NCI-H510A (cell line): ENCODE measurements at places on chromosomes 4 and X.
A peak's percentile ranks its signal among the peaks of the same experiment; 100 is the strongest.

DNA sequence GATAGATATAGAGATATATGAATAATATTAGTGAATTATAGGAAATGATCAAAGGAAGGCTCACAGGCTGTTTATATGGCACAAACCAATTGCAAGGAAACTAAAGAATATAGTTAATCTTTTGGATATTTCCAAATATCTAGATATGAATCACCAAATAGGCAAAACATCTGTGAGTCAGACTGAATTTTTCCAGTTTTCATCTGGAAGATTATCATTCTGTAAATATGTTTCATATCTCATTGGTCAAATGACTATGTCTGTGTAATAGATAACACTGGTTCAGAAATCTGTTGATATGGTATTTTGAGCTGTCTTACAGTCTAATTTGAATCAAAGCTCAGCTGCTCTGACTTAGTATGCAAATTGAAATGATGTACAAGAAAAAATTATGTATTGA lies 303.6 kb downstream of the FAM133A start:
- no peak for DNase-seq

GRCh38 chr4:1133033-1133432 lies 19.7 kb upstream of the RNF212 start:
- no peak for DNase-seq

- DNase-seq = no peak
These were observed 23.1 kb downstream of the MAGEA8 start for GRCh38 chrX:149903889-149904748.

DNA sequence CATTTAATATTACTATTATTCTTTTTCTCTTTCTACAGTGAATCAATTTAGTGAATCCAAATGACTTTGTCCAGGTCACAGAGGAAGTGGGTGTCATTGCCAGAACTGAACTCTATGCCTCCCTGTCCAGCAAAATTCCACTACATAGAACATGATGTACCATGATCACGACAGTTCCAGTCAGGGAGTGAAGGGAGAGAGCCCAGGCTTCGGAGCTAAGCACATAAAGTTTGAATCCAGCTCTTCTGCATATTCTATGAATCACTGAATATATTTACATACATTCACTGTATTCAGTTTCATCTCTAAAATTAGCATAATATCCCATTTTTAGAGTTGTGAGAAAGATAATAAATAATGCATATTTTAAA lies 17.4 kb downstream of the ARHGEF38 start:
- DNase-seq = no peak

DNA sequence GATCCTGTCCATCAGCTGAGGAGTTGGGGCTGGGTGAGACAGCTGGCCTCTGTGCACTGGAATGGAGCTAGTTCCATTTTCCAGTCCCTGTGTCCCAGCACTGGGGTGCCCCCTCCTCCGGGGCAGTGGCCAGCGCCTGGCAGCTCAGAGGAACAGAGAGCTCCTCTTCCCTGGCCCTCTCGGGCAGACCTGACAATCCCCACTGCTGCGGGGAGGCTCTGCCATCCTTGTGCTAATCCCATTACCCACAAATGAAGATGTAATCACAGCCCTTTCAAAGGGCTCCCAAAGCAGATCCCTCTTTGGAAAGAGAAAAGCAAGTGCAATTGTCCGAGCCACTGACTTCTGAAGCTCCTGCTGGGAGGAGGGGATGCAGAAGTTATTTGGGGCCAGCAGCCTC lies 75.1 kb upstream of the MSX1 start:
- DNase-seq = no peak

- no peak for DNase-seq
These were observed 144.4 kb downstream of the ZNF674 start for GRCh38 chrX:46400530-46401443.

DNA sequence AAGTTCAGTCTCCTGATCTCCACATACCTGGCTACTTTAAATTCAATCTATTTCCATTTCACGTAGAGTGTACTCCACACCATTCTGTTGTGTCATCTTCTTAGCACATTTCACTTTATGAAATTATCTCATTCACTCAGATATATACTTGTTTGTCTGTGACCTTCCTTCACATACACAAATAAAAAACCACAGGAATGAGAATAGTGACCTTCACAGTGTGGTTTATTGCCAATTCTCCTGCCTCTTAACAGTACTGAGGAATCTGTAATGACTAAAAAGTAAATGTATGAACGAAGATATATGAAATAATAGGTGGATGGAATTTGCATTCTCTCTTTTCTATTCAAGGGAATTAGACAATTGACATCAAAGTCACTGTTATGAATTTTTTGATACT lies 183.9 kb upstream of the PCDH7 start:
- DNase-seq = no peak

DNA sequence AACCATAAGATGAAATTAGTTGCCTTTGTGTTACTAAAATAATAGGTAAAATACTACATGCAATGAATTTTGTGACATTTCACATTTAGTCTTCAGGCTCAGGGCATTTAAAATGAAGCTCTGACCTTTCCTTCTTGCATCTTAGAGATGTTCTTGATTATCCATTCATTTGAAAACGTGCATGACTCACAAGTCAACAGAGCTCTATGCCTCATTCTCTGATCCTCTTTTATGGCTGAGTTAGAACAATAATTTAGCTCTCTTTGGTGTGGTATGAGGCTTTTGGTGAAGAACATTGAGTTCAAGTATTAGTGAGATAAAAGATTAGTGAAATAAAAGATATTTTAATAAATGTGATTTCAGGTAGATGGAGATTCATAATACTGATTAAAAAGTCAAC lies 66.5 kb downstream of the TIGD2 start:
- no peak for DNase-seq

GRCh38 chr4:31045724-31046318 lies 325.7 kb downstream of the PCDH7 start:
- peak; percentile 8 for DNase-seq

DNA sequence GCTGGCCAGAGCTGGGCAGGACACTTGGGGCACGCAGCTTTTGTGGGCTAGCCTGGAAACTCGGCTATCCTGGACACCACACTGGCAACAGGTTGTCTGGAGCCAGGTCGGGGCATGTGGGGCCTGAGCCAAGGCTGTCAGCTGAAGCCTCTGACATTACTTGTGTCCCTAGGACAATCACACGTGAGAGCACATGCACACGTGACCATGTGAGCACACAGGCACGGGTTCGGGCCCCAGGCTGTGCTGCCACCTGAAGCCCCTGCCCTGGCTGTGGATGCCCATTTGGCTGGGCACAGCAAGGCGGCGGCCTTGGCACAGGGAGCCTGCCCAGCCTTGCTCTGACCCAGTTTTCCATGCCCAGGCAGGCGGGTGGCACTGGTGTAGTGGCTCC lies 8.7 kb upstream of the FGFR3 start:
- DNase-seq = no peak

GRCh38 chr4:43357252-43357974 lies 464.9 kb downstream of the GRXCR1 start:
- DNase-seq = no peak

DNA sequence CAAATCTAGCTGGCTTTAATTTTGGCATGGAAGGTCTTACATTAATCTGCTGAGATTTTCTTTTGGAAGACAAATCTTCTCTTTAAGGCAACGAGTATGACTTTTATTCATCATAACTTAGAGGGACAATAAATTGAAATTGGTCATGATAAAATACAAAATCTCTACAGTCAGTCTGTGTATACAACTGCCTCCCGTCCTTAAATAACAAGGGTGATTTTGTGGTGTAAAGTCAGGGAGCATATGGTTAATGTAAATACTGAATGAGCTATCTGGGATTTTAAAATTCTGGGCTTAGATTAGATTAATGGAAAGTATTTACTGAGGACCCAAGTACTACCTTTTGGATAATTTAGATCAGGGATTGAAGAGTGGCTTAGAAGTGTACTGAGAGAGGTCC lies 328.4 kb upstream of the HAND2 start:
- no peak for DNase-seq

DNA sequence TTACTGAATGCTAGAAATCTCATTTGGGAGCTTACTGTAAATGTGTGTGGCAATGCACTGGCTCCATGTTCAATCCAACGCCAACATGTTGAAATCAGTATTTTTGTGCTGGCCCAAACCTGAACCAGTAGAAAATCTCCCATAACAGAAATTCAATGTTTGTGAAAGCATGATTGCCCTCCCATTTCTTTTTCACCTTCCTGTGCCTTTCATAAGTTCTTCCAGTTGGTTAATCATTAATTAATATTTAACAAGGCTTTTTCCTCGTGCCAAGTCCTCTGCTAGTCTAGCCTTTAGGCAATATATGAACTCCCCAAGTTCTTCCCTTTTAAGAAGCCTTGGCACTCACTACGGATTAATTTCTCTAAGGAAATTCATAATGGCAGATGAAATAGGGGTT lies 1.3 kb upstream of the PLS3 start:
- no peak for DNase-seq

DNA sequence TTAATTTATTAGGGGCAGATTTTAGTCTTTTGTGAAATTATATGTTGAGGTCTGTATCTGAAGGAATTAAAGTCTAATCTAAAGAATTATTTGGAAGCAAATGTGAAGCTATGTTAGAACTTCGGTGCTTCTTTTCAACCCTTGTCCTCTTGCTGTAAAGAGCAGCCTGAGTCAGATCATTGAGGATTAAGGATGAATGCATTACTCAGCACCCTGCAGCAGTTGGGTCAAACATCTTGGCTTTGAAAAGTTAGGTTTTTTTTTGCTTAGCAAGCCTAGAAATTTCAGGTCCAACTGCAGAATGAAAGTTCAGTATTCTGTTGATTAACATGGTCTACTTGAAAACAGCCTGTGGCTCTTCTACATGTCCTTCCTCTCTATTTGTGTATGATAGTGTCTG lies 57.6 kb downstream of the SLC4A4 start:
- DNase-seq = no peak

GRCh38 chrX:68892651-68893050 lies 63.8 kb downstream of the EFNB1 start:
- DNase-seq = no peak

- DNase-seq = no peak
These were observed 1099.5 kb upstream of the INTU start for GRCh38 chr4:126533146-126533805.

- no peak for DNase-seq
These were observed 721 bp downstream of the FAM184B start for GRCh38 chr4:17780501-17781299.

- DNase-seq = no peak
These were observed 875.4 kb upstream of the PRKX start for GRCh38 chrX:4588893-4589292.

- no peak for DNase-seq
These were observed 59.7 kb upstream of the TMEM164 start for GRCh38 chrX:109943092-109943739.

- DNase-seq = no peak
These were observed 3.4 kb downstream of the PLAC8 start for GRCh38 chr4:83110970-83111750.

DNA sequence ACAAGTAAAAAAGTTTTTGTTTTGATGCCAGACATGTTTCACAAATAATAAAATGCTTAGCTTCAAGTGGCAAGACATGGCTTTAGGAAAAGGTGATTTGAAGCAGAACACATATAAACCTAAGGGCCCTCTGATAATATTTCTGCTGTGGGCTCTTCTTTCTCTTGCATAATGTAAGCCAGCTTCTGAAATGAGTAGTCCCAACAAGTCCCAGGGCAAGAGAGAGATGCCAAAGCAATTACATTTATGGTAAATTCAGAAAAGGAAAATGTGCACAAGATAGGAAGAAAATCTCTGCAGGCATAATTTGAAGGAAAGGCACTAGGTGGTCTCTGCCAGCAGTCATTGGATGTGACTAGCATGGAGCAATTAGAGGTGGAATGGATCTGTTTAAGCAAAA lies 170.8 kb upstream of the GALNT7 start:
- DNase-seq = no peak

- no peak for DNase-seq
These were observed 46.4 kb upstream of the VBP1 start for GRCh38 chrX:155169881-155170280.

- DNase-seq = no peak
These were observed 91.2 kb downstream of the PLS3 start for GRCh38 chrX:115652221-115652620.

DNA sequence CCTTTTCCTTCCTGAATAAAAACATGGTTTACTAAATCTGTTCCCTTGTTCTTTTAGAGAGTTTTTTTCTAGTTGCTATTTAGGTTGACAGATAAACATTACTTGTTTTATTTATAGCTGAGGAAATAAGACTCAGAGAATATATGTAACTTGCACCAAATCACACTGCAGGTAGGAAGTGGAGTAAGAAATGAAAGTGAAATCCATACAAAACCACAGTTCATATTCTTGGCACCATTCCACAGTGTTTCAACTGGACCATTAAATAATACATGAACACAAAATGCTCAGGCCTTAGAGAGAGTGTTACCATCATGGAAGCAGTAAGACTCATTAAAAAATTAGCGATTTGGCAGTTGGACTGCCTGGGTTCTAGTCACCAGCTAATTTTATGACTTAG lies 326.9 kb upstream of the SLIT2 start:
- DNase-seq = no peak

- no peak for DNase-seq
These were observed 39.1 kb upstream of the TMEM184C start for GRCh38 chr4:147578051-147578476.

GRCh38 chr4:145218251-145218650 lies 37.9 kb upstream of the OTUD4 start:
- DNase-seq = no peak

- no peak for DNase-seq
These were observed 148.0 kb upstream of the WDFY3 start for GRCh38 chr4:85114526-85114925.

- no peak for DNase-seq
These were observed 132.5 kb upstream of the INTU start for GRCh38 chr4:127500242-127500641.

DNA sequence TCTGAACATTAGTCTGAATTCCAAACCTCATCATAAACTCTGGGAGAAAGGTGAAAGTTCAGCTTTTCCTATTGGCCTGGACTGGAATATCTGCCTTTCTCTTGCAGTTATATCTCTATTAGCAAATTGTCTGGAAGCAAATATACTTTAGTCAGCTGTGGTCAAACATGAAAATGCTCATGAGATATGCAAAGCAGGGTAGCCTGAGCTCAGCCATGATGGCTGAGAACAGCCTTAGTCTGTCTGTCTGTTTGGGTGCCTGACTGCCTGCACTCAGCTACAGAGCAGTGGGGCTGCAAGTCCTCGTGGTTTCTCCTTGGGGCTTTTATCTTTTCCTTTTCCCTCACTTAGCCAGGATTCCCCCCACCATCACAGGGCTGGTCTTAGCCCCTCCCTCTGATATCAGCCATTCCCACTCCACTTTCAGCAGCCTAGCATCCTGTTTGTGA lies 19.5 kb upstream of the PGRMC2 start:
- DNase-seq = no peak

- no peak for DNase-seq
These were observed 49.5 kb downstream of the ZNF718 start for GRCh38 chr4:173666-174314.
